Fibroblast of skin of back (primary cell): ENCODE measurements at places on chromosomes 6 and 20.

GRCh38 chr6:166575205-166575604 lies 11.3 kb downstream of the RAMACL start:
- no peak for DNase-seq

- DNase-seq, result no peak
Measured at GRCh38 chr20:35568645-35569044, 26.8 kb downstream of the ERGIC3 start.

DNA sequence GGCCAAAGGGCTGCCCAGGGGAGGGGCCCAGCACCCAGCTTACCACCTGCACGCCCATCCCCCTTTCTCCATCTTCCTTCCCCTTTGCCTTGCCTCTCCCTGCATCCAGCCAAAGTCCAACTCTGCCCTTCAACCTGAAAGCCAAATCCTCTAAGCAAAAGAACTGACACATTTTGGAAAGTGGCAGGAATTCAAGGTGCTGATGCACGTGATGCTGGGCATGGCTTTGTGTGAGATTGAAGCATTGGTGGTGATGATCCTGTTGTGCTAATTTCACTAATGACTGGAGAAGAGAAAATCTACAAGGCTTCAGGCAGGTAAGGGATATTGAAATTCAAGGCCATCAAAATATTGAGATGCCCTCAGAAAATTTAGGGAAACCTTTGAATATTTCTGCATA lies 23.3 kb downstream of the SYNDIG1 start:
- no peak for DNase-seq

GRCh38 chr20:63378626-63379025 lies 17.5 kb upstream of the CHRNA4 start:
- no peak for DNase-seq

GRCh38 chr6:2978923-2979322 lies 7.6 kb upstream of the SERPINB6 start:
- DNase-seq, result peak; percentile 41

DNA sequence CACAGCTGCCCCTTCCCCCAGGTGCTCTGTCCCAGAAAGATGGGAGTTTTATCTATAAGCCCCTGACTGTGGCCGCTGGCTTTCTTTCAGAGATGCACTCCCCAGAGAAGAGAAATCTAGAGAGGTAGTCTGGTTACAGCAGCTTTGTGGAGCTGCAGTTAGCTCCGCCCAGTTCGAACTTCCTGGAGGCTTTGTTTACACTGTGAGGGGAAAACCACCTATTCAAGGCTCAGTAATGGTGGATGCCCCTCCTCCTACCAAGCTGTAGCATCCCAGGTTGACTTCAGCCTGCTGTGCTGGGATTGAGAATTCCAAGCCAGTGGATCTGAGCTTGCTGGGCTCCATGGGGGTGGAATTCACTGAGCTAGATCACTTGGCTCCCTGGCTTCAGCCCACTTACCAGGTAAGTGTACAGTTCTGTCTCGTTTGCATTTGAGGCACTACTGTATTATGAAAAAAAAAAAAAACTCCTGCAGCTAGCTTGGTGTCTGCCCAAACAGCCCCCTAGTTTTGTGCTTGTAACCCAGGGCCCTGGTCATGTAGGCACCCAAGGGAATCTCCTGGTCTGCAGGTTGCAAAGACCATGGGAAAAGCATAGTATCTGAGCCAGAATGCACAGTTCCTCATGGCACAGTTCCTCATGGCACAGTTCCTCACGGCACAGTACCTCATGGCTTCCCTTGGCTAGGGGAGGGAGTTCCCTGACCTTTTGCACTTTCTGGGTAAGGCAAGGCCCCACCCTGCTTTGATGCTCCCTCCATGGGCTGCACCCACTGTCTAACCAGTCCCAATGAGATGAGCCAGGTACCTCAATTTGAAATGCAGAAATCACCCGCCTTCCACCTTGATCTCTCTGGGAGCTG lies 275.0 kb downstream of the CENPW start:
- no peak for DNase-seq

DNA sequence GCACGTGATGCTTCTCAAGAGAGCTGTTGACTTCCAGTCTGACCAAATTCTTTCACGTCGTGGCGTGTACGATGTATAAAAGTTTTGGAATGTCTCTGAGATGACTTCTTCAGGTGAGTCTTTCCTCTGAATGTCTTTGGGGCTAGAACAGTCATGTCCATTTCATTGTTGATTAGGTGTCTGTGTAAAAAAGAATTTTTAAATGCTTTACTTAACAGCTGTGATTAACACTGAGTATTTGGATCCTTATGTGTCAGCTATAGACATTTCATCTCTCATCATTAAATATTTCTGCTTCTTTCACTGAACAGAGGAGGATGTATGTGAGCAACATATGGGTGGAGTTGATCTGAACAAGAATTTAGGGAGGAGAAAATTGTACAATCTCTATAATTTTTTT lies 29.3 kb upstream of the KIF13A start:
- no peak for DNase-seq

DNA sequence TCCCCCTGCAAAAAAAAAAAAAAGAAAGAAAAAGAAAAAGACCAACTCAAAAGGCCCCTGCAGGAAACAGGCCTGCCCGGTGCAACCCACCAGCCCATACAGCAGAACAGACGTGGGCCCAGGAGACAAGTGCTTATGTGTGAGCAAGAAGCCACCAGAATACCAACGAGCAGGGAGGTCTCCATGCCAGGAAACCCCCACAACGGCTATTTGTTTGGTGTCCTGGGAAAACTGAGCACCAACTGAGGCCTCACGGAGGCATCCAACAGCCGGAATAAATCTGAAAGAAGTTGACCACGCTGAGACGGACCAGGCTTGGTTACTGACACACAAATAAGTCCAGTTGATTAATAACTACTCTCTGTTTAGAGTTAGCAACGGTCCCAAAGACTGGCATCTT lies 29.7 kb downstream of the PTPRT start:
- no peak for DNase-seq

DNA sequence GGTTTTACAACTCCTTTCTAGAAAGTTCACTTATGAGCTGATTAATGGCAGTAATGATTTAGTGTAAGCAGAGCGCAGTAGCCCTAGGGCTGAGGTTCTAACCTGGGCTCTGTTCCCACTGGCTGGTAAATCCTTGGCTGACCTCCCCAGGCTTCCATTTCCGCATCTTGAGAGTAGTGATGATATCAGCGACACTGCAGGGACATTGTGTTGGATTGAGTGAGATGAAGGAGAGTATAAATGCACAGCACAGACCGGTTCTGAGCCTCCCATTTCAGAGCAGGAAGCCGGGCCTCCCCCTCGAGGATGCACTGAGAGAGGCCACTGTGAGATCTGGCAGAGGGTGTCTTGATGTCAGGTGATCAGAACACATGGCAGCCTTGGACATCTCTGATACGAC lies 477.2 kb upstream of the SULF2 start:
- no peak for DNase-seq

DNA sequence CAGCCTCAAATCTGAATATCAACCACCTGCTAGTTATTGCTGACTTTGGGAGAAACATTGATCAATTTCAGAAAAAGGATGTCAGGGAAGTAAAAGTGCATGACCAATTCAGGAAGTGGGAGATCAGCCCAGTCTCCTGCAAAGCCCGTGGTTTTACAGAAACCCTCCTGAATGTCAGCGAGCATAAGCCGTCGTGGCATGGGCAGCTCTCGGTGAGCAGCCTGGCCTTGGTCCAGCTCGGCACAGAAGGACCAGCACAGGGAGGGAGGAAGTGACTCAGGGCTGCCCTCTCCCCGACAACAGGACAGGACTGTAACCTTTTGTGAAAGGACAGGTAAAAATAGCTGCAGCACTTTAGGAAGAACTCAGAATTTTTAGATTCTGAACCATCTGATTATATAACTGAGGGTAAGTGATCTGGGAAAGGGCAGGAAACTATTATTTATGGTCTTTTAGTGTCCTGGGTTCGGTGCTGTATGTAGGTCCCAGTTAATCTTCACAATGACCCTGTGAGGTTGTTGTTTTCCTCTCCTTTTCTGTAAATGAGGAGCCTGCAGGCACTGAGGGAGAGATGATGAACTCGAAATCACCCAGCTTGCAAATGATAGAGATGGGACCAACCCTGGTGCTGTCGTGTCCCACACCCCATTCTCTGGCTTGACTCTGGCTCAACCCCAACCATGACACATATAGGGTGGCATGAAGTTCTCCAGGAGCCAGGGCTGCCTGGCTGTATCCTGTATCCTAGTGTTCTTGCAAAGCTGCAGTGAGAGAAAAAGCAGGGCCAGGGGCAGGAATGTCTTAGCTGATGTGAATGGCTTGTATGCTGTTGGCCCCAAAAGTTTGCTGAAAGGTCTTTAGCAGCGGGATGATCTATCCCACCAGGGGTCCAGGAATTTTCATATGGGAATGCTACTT lies 37.6 kb downstream of the NRN1 start:
- DNase-seq, result peak; percentile 88

DNA sequence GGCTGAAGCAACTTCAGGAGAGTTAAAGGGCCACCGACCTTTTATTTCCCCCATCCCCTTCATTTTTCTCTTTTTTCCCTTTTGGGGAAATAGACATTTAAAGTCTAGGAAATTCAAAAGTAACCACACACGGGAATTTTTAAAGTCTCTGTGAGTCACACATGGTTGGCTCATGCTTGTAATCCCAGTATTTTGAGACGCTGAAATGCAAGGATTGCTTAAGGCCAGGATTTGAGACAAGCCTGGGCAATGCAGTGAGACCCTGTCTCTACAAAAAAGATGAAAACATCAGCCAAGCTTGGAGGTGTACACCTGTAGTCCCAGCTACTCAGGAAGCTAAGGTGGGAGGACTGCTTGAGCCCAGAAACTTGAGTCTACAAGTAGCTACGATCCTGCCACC lies 34.2 kb downstream of the KATNA1 start:
- peak; percentile 11 for DNase-seq

DNA sequence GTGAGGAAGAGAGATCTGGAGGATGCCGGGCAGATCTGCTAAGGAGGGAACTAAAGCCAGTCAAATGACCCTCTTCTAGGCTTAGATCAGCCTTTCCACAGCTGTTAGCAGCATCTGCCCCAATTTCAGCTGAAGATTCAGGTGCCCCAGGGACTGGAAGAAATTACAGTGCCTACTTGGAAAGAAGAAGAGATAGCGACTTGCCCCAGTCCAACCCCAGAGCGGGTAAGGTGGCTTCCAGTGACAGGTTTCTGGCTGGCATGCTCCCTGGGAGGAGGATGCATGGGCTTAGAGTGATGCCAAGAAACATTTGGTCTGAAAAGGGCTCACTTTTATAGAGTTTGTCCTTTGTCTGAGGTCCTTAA lies 620 bp downstream of the TJAP1 start:
- DNase-seq, result no peak

GRCh38 chr6:31158140-31158862 lies at the start of gene TCF19:
Gene TCF19, plus strand, starts transcription at chr6:31158589. Its CDS starts 881 bp downstream, at chr6:31159470.
- DNase-seq, result peak; percentile 99

GRCh38 chr20:1809131-1809572 lies 86.1 kb upstream of the SIRPA start:
- peak; percentile 98 for DNase-seq

DNA sequence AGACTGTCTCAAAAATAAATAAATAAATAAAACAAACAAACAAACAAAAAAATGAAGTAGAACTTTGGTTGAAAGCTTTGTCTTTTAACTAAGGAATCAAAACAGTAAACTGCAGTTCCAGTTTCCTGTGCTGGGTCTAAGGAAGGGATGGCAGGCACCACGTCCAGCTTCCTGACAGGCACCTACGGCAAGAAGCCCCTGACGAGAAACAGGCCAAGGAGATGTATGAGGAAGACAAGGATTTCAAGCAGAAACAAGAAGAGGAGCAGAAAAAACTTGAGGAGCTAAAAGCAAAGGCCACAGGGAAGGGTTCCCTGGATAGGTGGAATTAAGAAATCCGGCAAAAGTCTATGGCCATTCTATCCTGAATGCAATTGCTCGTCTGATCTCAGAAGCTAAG lies 8.8 kb downstream of the SNX3 start:
- DNase-seq, result no peak

DNA sequence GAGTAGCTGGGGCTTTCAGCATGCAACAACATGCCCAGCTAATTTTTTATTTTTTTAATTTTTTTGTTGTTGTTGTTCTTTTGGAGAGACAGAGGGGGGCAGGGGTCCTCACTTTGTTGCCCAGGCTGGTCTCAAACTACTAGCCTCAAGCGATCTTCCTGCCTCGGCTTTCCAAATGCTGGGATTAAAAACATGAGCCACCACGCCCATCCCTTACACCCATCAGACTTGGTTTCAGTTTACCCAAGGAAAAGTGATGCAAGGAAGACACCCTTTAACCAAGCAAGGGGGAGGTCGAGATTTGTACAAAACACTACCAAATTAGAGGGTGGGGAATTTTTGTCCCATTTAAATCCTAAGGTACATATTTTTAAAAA lies 210.1 kb downstream of the ARHGAP18 start:
- DNase-seq, result no peak

- DNase-seq, result peak; percentile 49
Measured at GRCh38 chr6:37897321-37897720, 77.8 kb downstream of the ZFAND3 start.

- peak; percentile 97 for DNase-seq
Measured at GRCh38 chr6:15504581-15505350, 158.1 kb downstream of the DTNBP1 start.

DNA sequence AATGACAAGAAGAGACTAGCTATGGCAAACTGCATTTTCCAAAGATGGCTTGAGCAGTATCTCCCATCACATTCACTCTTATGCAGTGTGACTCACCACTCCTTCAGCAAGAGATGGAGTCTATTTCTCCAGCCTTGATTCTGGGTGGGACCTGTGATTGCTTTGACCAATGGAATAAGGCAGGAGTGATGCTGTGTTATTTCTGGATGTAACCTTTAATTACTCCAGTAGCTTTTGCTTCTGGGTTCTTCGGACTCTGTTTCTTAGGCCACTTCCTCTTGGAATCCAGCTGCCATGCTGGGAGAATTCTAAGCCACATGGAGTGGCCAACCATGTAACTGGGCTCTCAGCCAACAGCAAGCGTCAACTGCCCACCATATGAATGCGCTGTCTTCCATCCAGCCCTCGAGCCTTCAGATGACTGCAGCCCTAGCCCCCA lies 50.7 kb downstream of the TGM2 start:
- peak; percentile 77 for DNase-seq

DNA sequence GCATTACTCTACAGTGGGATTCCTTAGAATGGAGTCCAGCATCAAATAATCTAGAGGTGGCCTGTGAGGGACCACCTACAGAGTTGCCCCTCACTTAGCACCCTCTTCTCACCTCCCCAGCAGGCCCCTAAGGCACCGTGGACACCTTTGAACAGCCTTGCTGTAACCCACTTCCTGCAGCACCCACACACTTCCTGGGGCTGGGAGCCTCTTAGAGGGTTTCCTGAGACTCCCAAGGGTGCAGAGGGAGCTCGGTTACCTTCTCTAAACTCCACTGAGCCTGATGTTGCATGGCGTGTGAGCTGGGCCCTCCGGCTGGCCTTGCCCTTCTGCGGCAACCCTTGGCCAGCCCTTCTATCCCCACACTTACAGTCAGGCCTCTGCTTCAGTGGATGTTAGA lies 7.3 kb upstream of the SIRPG start:
- no peak for DNase-seq

DNA sequence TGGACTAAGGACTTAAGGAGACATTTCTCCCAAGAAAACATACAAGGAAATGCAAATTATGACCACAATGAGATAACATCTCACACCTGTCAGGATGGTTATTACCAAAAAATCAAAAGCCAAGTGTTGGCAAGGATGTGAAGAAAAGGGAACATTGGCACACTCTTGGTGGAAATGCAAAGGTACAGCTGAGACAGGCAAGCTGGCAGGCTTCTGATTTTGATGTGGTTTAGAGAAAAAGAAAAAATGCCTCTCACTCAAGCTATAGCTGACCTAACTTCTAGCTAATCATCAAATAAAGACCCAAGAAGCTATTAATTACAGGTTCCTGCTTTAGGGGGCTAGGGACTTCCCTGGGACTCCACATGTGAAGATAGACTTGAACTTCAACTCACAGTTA lies 139.8 kb downstream of the THEMIS start:
- no peak for DNase-seq

- no peak for DNase-seq
Measured at GRCh38 chr20:63821811-63822210, 9.3 kb downstream of the ZBTB46 start.
